ENCODE measurements at places on chromosomes 5 and 9.

DNA sequence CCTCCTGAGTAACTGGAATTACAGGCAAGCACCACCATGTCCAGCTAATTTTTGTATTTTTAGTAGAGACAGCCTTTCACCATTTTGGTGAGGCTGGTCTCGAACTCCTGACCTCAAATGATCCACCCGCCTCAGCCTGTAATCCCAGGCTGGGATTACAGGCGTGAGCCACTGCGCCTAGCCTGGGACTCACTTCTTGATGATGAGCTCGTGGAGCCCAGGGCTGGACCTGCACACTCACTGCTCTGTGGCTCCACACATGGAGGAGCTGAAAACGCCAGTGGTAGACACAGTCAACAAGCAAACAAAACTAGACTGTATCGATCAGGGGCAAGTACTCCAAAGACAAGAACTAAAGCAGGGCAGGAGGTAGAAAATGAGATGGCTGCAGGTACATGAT is 59.8 kb upstream of the RPL26L1 start:
- no peak for DNase-seq

GRCh38 chr5:67771221-67771620 is 444.3 kb upstream of the PIK3R1 start:
- DNase-seq, result no peak

- DNase-seq, result peak; percentile 39
Observed at GRCh38 chr5:147188200-147189108, 46.4 kb upstream of the STK32A start.

GRCh38 chr5:10689391-10690081 is 71.5 kb downstream of the DAP start:
- peak; percentile 60 for DNase-seq

GRCh38 chr5:37208883-37209797 is 40.0 kb downstream of the CPLANE1 start:
- peak; percentile 15 for DNase-seq

- DNase-seq, result no peak
Observed at GRCh38 chr5:16540421-16540820, 74.8 kb upstream of the ZNF622 start.

DNA sequence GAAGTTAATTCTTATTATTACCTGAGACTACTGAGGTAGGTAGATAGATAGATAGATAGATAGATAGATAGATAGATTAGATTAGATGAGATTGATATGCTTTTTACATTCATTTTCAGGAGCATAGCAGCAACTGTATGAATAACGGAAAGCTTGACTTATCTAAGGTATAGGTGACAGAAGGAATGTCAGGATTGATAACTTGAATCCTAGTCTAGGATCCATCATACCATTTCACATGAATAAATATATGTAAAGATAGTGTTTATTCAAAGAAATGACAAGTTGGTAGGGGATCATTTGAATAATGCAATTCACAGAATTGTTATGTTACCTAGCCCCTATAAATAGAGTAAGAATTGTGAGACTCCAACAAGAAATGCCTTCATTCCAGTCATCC is 1008.2 kb downstream of the CDH12 start:
- no peak for DNase-seq

DNA sequence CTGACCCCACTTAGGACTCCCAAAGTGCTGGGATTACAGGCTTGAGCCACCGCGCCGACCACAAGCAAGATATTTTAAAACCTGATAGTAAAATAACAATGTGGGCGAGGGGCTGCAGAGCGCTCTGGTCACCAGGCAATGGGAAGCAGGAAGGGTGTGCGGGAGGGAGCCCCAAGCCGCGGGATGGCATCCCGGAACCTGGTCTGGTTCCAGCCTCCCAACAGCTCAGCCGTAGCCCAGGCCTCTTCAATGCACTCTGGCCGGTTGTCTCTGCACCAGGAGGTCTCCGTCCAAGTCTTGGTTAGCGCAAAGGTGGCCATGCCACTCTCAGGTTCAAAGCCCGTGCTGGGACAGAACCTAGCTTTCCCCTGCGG is 694 bp upstream of the UAP1L1 start:
- DNase-seq, result no peak

DNA sequence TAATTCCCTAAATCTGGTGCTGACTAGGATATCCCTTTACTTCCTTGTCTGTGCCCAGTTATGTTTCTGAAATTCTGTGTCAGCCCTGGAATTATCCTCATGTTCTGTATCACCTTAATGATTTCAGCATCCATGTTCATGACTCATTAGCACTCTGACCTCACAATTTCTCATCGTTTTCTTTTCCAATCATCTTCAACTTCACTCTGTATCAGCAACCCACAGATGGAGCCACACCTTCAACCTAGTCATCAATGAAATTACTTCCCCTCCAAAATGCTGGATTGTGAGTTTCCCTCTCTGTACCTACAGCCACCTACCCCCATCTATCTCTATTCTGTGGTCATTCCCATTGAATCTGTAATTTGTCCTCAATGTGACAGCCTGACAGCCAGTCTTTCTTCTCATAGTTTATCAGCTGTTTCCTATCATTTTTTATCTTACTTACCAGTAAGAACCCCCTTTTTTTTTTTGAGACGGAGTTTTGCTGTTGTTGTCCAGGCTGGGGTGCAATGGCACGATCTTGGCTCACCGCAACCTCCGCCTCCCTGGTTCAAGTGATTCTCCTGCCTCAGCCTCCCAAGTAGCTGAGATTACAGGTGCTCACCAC is 3.1 kb upstream of the IL6ST start:
- DNase-seq, result peak; percentile 36

- DNase-seq, result no peak
Observed at GRCh38 chr5:160694896-160695295, 157.1 kb downstream of the ATP10B start.

DNA sequence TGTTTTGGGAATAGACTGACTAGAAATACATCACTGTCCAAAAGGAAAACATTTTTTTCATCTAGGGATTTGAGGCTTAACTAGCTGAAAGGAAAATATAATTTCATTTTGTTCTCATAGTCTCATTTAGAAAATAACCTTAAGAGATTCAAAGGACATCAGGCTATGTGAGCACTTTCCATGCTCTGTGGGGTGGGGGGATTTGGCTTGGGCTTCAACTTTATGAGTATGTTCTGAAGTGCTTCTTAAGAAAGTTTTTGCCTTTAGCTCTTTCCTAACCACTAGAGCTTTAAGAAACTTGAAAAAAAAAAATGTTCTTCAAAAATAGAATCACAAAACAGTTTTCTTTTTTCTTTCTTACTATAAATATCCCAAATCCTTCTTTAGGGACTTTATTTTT is 17.6 kb downstream of the CDH6 start:
- no peak for DNase-seq

DNA sequence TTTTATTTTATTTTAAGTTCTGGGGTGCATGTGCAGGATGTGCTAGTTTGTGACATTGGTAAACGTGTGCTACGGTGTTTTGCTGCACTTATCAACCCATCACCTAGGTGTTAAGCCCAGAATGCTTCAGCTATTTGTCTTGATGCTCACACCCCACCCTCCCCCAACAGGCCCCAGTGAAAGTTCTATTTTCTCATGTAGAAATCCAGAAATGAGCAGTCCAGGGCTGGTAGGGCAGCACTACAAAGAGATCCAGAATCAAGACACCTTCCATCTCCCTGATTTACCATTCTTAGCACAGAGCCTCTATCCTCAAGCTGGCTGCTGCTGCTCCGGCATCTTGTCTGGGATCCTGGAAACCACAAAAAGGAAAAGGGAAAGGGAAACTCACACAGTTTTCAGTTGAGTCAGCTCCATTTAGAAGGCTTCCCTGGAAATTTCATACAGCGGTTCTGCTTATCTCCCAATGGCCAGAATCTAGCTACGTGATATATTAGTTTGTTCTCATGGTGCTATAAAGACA is 85.4 kb upstream of the SMARCA2 start:
- peak; percentile 6 for DNase-seq

DNA sequence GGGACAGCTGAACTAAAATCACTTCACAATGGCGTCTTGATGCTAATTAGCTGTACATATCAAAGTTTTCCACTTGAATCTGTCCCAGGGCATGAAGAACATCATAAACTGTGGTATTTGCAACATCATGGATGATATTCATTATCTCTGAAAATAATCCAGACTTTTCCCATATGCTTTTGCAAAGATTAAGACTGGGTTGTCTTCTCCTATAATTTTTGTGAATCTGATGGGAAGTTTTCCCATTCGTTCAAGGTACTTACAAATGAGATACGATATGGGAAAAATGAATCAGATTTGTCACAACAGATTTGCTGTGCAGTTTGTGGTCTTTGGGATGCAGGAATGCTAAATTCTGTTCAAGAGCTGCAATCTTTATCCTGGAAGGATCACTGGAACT is 17.4 kb upstream of the ADAMTS16 start:
- DNase-seq, result no peak

DNA sequence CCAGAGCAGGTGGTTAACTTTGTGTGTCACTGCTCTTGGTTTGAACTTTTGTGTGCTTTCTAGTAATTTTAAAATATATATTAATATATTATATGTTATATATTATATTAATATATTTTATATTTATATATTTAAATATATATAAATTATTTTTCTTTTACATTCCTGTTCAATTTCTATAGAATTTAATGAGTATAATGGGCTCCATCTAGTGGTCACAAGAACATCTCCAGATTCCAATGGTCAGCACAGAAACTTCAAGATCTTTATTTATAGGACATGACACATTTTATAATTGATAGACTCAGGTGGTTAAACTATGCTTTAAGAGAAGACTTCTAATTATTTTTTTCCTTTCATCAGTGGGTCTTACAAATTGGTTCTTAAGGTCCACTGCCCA is 39.1 kb downstream of the COL23A1 start:
- no peak for DNase-seq

DNA sequence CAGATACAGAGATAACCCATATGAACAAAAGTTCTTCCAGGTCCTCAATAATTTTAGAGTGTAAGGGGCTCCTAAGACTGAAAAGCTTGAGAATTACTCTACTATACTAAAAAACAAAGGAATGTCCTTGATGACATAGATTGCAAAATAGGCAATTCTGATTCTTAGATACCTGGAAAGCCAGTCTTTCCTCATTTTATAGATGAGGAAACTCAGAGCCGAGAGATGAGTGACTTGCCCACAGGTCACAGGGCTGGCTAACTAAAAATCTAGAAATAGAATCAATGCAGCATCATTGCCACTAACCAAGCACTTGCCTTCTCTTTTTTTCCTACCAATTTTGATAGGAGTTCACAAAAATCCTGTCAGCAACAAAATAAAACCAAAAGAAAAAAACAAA is 101.2 kb downstream of the EPB41L4A start:
- no peak for DNase-seq

GRCh38 chr9:36325081-36325828 is 67.0 kb upstream of the GNE start:
- no peak for DNase-seq

GRCh38 chr5:95899829-95900228 is 61.8 kb downstream of the ELL2 start:
- no peak for DNase-seq

DNA sequence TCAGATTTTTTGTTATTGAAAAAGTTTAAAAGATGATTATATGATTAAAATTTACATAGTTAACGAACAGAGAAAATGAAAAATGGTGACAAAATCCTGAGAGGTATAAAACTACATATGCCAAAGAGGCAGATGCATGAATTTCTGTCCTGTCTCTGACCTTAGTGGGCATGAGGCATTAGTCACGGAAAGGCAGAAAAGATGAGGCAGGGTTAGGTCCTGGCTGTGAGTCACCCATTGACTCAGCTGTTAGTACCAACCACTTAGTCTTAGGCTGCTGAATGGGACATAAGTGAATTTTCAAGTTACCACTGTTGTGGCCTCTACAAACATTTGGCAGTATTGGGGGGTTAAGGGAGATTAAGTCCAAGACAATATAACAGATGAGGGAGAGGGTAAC is 33.1 kb downstream of the RASA1 start:
- peak; percentile 61 for DNase-seq

DNA sequence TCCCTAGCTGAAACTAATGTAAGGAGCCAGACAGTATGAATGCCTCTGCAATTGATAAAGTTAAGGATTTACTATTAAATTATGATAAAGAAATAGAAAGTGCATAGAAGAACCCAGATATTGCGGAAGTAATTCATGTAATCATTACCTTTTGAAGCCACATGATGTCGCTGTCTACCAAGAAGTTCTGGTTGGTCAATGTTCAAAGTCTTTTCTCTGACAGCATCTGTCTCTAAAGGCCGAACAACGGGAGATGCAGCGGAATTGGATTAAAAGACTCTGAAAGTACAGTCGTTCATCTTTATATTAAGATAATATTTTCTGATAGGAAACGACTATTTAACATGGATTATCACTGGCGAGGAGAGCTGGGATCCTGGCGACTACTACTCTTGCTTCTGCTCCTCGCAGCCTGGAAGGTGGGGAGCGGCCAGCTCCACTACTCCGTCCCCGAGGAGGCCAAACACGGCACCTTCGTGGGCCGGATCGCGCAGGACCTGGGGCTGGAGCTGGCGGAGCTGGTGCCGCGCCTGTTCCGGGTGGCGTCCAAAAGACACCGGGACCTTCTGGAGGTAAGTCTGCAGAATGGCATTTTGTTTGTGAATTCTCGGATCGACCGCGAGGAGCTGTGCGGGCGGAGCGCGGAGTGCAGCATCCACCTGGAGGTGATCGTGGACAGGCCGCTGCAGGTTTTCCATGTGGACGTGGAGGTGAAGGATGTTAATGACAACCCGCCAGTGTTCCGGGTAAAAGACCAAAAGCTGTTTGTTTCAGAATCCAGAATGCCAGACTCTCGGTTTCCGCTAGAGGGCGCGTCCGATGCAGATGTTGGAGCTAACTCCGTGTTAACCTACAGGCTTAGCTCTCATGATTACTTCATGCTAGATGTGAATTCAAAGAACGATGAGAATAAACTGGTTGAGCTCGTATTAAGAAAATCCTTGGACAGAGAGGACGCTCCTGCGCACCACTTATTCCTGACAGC is at the start of gene PCDHA8:
TSS of gene PCDHA8 (plus strand) at position 210 of the 985 bp plus-strand sequence. CDS start at position 345, 135 bp downstream.
- peak; percentile 35 for DNase-seq

DNA sequence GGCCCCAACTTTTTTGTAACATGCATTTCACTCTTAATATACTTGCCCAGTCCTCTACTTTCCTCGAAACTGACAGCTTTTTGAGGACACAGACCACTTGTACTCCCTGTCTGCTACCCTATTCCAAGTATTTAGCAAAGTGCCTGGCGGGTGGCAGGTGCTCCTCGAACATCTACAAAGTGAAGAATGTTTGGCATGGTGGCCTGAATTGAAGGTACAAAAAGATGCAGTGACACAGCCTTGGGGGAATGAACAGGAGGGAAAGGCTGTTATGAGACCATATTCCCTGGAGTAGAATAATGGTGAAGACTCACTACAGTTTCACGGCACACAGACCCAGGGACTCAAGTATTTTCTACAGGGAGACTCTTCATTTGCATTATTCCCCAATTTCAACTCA is 590.9 kb downstream of the PRELID2 start:
- no peak for DNase-seq

Measured in activated CD4-positive, alpha-beta T cell treated with anti-CD3 and anti-CD28 coated beads for 48 hours (primary cell).